ENCODE measurements at places on chromosomes 3 and 15. TPM values are rescaled to one million over a fixed set of nuclear protein-coding genes. Genes with fewer than 3 reads are reported as not detected.

DNA sequence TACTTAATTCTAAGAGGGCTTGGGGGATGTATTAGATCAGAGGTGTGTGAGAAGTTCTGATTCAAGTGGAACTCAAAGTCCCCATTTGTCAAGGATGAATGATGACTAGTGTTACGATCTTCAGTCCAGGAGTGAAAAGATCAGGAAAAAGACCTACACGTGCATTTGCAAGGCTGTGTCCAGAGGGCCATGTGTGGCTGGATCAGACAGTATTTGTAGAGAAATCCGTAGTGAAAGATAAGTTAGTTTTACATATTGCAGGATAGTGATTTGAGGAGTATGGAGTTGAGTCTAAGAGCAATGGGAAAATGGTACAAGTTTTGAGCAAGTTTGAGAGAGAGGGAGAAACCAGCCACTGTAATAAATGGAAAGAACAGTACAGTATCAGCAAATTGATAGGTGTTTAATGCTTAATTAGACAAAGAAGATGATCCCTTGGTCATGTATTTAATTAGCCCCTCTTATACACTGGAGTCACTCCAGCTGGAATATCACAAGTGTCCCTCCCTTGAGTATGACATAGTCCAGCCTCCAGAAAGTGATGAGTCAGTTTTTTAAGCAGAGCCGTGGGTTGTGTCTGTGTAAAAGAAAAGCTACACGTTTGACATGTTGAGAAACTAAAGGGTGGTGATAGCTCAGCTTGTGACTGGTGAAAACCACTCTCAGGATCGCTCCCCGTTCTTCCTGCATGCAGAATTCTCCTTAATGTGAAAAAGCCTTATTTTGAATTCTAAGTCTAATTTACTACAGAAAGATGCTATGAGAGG, 348.8 kb downstream of the ROBO1 start:
- no peak for DNase-seq

- no peak for DNase-seq
Measured at GRCh38 chr3:107954845-107955244, 136.0 kb downstream of the CD47 start.

- no peak for DNase-seq
Measured at GRCh38 chr15:76974456-76975036, 20.4 kb upstream of the PSTPIP1 start.

- DNase-seq, result no peak
Measured at GRCh38 chr15:66417736-66418135, 31.0 kb downstream of the MAP2K1 start.

DNA sequence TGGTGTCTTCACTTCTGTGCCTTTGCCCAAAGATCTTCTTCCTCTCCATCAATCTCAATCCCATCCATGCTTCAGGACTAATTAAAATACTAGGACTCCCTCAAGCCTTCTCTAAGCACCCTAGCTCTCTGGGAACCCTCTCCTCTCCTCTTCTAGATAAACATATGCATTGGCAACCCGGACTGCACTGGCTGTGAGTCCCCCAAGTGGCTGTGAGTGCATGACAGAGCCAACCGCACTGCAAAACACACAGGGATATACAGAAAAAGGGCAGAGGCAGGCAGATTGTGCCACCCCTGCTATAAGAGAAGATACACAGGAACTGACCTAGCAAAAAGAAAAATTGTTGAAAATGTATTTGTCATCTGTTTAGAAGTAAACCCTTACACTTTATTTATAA, 457.1 kb downstream of the MFSD1 start:
- DNase-seq, result no peak

The ARHGEF26 gene
- 4.7 TPM for total RNA-seq
